Activated effector memory CD4-positive, alpha-beta T cell treated with Interleukin-2 at 50 U/mL for 16 hours (primary cell): ENCODE measurements at places on chromosomes 5 and 9.

- DNase-seq: no peak
These were observed 15.8 kb upstream of the CAPSL start for GRCh38 chr5:35954175-35954574.

GRCh38 chr9:123658792-123659191 lies 271.1 kb downstream of the DENND1A start:
- DNase-seq: no peak

DNA sequence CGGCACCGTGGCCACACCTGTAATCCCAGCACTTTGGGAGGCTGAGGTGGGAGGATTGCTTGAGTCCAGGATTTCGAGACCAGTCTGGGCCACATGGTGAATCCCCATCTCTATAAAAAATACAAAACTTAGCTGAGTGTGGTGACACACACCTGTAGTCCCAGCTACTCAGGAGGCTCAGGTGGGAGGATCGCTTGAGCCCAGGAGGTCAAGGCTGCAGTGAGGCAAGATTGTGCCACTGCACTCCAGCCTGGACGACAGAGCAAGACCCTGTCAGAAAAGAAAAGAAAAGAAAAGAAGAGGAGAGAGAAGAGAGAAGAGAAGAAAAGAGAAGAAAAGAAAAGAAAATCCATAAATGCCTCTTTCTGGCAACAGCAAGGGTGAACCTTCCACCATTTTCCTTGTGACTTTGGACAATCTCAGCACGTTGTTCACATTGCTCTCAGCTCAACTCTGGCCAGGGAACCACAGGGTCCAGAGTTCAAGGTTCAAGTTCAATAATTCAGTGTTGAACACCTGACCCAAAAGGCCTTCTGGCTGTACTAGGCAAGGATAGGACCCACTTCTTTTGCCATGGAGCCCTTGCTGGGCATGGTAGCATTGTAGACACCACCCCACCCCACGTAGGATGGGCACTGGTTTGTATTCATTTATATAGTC lies 14.6 kb upstream of the DUSP1 start:
- DNase-seq: no peak

GRCh38 chr5:150946351-150946905 lies 41.6 kb upstream of the ZNF300 start:
- no peak for DNase-seq

GRCh38 chr5:40437452-40437861 lies 242.3 kb upstream of the PTGER4 start:
- no peak for DNase-seq

DNA sequence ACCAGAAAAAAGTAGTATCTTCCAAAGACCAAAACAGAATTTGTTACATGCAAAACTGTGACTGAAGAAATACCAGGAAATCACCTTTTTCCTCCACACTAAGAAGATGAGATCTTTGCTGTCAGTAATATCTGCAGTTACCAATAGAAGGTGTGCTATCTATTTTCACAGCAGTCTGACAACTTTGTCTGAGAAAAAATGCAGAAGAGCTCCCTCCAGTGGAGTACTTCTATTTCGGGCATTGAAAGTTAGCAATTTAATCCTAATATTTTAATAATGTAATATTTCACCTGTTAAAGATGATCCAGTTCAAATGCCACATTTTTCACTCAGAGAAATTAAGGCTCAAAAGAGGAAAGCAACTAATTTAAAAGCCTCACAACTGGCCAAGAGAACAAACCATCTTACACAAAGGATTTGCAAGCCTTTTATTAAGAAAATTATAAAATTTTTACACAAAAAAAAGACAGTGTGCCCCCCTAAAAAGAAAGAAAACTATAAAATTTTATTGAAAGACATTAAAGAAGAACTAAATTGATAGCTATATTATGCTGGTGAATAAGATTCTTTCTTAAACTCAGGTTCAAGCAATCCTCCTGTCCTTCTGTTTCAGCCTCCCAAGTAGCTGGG lies 50.6 kb downstream of the DEPDC1B start:
- no peak for DNase-seq

- DNase-seq: no peak
These were observed 674 bp downstream of the C5orf15 start for GRCh38 chr5:133967698-133968203.

- no peak for DNase-seq
These were observed 39.5 kb downstream of the NTRK2 start for GRCh38 chr9:84709056-84709455.

DNA sequence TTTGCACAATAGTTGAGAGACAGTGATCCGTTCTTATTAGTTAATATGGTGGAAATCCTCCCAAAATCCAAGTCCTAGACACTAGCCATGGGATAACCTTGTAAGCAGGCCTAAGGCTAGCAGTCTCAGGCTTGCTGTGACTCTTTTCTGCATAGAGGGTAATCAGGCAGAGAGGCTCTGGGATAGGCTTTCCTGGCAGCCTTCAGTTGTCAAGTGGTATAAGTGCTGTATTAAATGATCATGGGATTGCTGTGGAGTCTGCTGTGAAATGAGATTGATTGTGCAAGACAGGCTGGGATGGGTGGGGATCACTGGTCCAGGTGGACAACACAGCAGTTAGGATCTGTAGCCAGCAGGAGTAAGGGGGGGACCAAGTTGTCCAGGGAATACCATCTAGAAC lies 416.4 kb downstream of the TLE4 start:
- no peak for DNase-seq

DNA sequence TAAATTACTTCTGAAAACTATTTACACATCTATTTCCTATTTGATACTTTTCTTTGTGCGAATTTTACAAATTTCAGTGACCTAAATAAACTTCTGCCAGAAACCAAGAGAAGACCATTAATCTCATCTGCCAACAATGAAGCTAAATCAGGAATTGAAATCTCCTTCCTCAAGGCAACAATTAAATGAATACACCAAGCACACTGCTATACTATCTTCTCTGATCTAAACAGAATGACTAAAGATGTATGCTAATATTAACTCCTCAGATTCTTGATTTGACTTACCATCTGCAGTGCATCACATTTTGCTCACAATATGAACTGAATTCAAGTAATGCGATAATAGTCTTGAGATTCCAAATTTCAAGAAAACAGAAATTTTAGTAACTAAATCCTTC lies 82.3 kb downstream of the CEP120 start:
- DNase-seq: no peak

DNA sequence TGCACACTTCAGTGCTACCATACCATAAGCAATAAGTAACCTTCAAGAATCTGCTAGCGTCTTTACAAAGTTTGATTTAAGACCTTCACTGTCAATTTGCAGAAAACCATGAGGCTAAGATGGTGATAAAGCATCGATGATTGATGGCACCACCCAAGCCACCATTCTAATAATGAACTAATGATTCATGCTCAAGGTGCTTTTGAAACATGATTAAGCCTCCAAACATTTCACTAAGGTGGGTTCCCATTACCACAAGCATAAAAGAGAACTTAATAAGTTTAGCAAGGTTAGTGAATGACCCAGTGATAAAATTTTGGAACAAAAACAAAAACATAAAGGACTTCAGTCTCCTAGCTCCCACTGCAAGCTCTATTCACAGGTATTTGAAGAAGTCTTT lies 214.7 kb downstream of the FBXL17 start:
- no peak for DNase-seq

GRCh38 chr9:85416715-85417114 lies 325.0 kb downstream of the AGTPBP1 start:
- no peak for DNase-seq

- DNase-seq: no peak
These were observed 1086.5 kb downstream of the EFNA5 start for GRCh38 chr5:106584268-106584667.

GRCh38 chr5:140565780-140566095 lies 1.1 kb downstream of the SLC35A4 start:
- DNase-seq: no peak

GRCh38 chr5:74667396-74667795 lies 17.6 kb upstream of the HEXB start:
- DNase-seq: no peak

DNA sequence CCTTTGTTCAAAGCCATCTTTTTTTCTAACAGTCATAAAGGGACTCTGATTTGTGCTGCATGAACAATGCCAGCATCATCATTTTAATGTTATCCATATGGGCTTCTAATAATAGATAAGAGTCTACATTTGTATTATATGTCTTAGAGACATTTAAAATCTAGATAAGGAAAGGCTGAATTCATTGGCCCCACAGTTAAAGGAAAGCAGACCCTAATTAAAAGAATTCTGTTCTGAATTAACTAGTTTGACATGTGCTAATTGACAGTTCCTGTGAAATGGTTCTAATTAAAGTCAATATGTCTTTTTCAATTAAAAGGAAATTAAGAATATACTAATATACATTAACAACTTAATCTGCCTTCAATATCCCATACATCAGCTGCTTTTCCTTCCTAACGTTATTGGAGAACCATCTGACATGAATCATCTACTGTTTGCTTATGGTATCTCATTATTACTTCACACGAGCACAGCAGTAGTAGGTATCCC lies 104.7 kb downstream of the NR2F1-AS1 start:
- DNase-seq: no peak

GRCh38 chr9:21965401-21965951 lies 28.7 kb downstream of the CDKN2A start:
- DNase-seq: no peak

DNA sequence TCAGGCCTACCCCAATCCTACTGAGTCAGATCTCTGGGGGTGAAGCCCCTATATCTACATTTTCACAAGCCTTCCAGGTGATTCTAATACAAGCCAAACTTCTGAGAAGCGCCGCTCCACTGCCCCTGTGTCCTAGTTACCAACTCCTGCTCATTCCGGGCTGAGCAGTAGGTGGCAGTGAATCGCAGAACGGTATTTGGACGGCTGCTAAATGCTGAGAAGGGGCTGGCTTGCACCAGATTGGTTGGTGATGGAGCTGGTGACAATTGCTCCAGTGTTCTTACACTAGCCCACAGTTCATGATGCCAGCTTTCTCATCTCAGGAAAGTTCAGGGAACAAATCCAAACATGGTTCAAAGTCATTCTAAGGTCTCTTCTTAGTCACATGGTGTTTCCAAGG lies 31.1 kb upstream of the FGF1 start:
- peak; percentile 14 for DNase-seq

GRCh38 chr5:30239331-30240022 lies 954.0 kb upstream of the CDH6 start:
- no peak for DNase-seq

DNA sequence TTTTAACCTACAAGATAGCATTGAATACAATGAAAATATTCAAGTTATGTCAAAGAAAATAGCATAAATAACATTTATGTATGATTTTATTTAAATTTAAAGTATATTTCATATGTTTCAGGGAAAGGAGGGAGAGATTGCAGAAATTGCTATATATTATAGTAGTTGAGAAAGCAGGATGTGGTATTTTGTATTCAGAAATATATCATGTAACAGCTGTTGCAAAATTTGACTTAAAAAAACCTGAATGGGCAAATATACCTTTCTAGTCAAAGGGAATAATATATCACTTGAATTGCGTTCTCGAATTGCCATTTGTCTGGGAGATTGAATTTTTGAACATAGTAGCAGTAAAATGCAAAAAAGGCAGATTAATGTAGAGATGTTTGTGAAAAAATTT lies 80.6 kb downstream of the PAM start:
- DNase-seq: no peak

GRCh38 chr9:10112798-10113197 lies 500.0 kb downstream of the PTPRD start:
- no peak for DNase-seq

DNA sequence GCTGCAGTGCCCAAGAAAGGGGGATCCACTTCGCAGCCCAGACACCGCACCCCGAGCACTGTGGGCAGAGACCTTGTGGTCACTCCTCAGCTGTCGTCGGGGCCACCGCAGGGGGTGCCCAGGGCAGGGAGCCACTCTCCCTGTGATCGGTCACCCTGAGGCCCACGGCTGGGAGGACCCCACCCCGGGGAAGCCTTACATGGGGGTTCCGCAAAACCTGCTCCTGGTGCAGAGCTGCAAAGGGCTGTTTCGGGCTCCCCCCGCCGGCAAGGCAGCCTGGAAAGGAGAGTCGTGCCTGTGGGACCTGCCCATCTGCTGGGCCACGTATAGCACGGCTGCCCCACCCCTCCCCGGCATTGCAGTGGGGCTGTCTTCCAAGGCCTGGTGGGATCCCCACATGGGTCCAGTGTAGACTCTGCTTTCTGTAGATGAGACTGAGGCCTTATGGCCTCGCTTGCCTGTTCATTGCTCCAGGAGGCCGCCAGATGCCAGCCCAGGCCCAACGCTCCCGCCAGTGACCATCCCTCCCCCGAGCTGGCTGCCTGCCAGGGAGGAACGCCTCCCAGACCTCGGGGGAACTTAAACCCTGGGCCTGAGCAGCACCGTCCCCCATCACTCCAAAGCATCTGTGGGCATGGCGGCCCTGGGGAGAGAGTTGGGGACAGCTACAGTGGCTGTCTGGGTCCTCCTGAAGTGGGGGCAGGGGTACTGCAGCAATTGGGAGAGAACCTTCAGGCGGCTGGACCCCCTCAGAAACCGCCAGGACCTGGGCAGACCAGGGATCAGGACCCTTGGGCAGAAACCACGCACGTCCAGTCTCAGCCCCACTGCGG lies 1.6 kb upstream of the DNLZ start:
- DNase-seq: no peak

- no peak for DNase-seq
These were observed 56.2 kb downstream of the CAMK4 start for GRCh38 chr5:111280282-111280951.

- DNase-seq: no peak
These were observed 148.4 kb upstream of the MAP3K1 start for GRCh38 chr5:56666901-56667300.

GRCh38 chr5:135631391-135631790 lies 52.6 kb upstream of the CXCL14 start:
- no peak for DNase-seq

GRCh38 chr9:135770203-135770535 lies 68.2 kb downstream of the KCNT1 start:
- peak; percentile 4 for DNase-seq

DNA sequence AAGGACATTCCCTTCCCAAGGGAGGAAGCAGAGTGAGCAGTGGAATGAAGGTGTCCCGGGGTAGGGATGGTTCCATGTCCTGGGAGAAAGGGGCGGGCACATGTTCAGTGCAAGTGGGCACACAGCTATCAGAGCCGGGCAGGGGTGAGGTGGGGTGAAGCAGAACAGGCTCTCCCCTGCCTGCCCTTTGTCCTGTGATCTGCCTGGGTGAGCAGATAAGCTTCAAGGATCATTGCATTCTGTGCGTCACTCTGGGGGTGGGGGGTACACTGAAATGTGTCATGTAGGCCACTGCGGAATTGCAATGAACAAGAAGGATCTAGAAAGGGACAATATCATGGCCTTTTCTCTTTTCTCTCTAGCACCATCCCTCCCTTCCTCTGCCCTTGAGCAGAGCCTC lies 61.7 kb upstream of the SHB start:
- DNase-seq: no peak

GRCh38 chr5:124583469-124584350 lies 162.7 kb downstream of the ZNF608 start:
- DNase-seq: no peak

GRCh38 chr5:132066871-132067270 lies 6.4 kb downstream of the IL3 start:
- no peak for DNase-seq

GRCh38 chr9:6506571-6506970 lies 93.6 kb downstream of the UHRF2 start:
- DNase-seq: no peak

- DNase-seq: no peak
These were observed 193.6 kb upstream of the SMC2 start for GRCh38 chr9:103900466-103900865.

GRCh38 chr5:126692971-126693370 lies 84.0 kb upstream of the LMNB1 start:
- DNase-seq: no peak

- no peak for DNase-seq
These were observed 304.1 kb downstream of the TRPM3 start for GRCh38 chr9:70817311-70817710.
